Stimulated activated CD8-positive, alpha-beta memory T cell treated with anti-CD3 and anti-CD28 coated beads, Interleukin-12 subunit alpha, Interleukin-12 subunit beta, amount 100 ng/mL, for 1 hour (primary cell): ENCODE measurements at places on chromosomes 5 and 9.

- DNase-seq, result no peak
These were observed 109.8 kb upstream of the ZNF462 start for GRCh38 chr9:106753155-106753671.

DNA sequence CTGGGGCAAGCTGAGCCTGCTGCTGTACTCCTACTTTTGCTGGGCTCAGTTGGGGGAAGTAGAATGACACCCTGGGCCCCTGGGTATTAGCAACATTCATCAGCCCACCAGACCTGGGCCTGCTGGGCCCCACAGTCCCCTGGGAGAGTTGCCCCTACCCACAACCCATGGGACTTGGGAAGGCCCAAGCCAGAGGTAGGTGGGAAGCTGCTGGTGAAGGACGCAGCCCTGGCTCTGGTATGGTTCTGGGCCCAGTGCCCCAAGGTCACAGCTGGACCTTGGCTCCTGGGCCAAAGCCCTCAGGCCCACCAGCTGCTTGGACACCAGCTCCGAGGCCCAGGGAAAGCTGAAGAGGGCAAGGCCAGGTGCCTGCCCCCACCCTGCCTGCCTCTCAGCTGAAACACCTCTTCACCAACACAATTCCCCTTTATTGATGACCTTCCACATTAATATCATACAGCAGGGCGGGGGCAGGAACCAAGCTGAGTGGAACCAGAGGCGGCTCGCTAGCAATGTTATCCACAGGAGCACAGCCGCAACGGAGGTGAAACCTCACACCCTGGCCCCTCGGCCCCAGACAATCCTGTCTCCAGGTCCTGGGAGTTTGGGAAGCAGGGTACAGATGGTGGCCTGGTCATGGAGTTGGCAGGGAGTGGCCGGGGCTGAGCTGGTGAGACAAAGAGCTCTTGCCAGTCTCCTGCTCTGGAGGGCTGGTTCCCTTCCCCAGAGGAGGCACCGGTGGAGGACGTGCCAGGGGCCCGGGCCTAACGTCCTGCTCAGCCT, 13.7 kb downstream of the DOLPP1 start:
- DNase-seq, result no peak

DNA sequence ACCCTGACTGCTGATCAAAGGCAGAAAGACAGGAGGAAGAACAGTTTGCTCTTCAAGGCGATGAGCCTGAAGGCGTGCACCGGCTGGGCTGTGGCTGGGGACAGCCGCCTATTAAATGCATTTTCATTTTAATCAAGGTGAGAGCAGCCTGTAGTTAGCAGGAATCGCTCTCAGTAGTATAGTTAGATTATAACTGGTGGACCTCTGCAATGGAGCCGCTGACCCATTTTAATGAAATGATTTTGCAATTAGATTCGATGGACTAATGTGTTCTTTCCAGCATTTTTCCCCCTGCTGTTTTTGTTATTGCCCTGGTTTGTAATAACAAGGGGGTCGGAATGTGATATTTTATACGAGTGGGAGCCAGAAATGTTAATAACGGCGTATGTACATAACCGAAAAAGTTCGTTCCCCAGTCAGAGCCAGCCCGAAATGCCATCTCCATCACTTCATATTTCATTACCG, 185.9 kb upstream of the PANK3 start:
- DNase-seq, result no peak

DNA sequence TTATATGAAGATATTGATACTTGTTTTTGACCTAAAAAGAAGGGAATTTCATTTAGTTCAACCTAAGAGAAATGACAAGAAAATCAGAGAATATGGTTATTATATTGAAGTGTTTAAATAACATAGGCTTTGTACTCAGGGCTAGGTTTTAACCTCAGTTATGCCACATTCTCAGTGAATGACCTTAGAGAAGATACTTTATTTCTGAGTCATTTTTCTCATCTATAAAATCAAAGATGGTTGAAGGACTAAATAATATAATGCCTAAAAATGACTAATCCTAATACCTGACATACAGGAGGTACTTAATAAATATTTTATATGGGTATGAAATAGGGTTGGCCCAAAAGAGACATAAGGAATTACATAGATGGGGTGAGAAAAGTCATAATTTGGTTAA, 32.3 kb downstream of the DIMT1 start:
- no peak for DNase-seq

- no peak for DNase-seq
These were observed 255.7 kb upstream of the PPP1R2B start for GRCh38 chr5:156594406-156594805.

DNA sequence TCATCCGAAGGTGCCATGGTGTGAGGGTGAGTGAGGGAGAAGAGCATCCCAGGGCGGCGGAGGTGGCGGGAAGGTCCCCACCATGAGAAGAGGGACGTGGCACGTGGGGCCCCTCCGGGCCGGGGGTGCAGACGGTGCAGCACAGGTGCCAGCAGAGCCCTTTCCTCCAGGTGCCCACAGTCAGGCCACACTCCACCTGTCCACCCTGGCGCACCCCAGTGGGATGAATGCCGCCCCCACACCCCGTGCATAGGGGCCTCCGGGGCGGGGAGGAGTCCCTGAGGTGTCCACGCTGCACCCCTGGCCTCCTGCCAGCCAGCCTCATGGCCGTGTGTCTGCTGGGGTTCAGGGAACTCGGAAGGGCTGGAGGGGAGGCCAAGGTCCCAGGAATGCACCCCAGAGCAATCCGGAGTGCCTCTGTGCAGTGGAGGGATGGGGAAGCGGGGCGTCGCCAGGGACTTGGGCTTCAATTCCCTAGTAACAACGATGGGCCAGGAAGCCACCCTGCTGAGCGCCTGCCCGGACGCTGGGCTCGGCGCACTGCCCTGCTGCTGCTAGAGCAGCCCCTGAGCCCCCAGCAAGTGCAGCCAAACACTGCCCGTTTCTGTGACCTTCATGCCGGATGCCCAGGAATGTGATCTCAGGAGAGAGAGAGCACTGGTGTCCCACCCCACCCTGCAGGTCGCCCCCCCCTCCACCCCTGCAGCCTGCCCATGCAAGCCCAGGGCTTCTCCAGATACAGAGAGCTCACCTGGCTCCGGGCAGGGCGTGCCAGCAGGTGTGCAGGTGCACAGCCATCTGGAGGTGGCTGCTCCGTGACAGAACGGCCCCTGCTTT, 8.8 kb upstream of the NACC2 start:
- no peak for DNase-seq

GRCh38 chr9:3471883-3472282, 53.9 kb downstream of the RFX3 start:
- no peak for DNase-seq

GRCh38 chr9:4297786-4298254, 2.0 kb downstream of the GLIS3 start:
- DNase-seq, result no peak

- no peak for DNase-seq
These were observed 134.5 kb upstream of the FSTL4 start for GRCh38 chr5:133746834-133747233.

- peak; percentile 67 for DNase-seq
These were observed 315 bp downstream of the UBQLN1 start for GRCh38 chr9:83707518-83707767.
